ENCODE measurements at places on chromosomes 5 and 9. TPM values are rescaled to one million over a fixed set of nuclear protein-coding genes. Genes with fewer than 3 reads are reported as not detected.

The TEK gene
- 35.8 TPM for total RNA-seq

The NUTM2F gene
- not detected for total RNA-seq

The INSL6 gene
- not detected for total RNA-seq

The CDX1 gene
- total RNA-seq, result not detected

The TMEM252 gene
- total RNA-seq, result not detected

The FOXD4 gene
- total RNA-seq, result not detected

The CERCAM gene
- total RNA-seq, result 3.1 TPM

The SPINK5 gene
- total RNA-seq, result 2.0 TPM

The PRR16 gene
- 0.73 TPM for total RNA-seq

The PGM5 gene
- not detected for total RNA-seq

The NUTM2G gene
- 0.25 TPM for total RNA-seq

The ATOX1 gene
- total RNA-seq, result 77.9 TPM

The LCN1 gene
- total RNA-seq, result not detected

The PRLR gene
- 2.5 TPM for total RNA-seq

The BAAT gene
- total RNA-seq, result not detected

The CDO1 gene
- total RNA-seq, result 25.4 TPM

The NRG2 gene
- 0.21 TPM for total RNA-seq

The TLR4 gene
- total RNA-seq, result 0.17 TPM

The CDC25C gene
- total RNA-seq, result 20.8 TPM

The SLCO6A1 gene
- total RNA-seq, result 0.54 TPM

The C9orf152 gene
- not detected for total RNA-seq

The PCDHB7 gene
- 0.19 TPM for total RNA-seq

The PCDHGB3 gene
- total RNA-seq, result 1.3 TPM

The SH3TC2 gene
- 0.77 TPM for total RNA-seq

The RASGRF2 gene
- total RNA-seq, result 29.5 TPM

The TESK1 gene
- 13.9 TPM for total RNA-seq

All from H1 (cell line).